ENCODE measurements at places on chromosomes 2 and 18.

DNA sequence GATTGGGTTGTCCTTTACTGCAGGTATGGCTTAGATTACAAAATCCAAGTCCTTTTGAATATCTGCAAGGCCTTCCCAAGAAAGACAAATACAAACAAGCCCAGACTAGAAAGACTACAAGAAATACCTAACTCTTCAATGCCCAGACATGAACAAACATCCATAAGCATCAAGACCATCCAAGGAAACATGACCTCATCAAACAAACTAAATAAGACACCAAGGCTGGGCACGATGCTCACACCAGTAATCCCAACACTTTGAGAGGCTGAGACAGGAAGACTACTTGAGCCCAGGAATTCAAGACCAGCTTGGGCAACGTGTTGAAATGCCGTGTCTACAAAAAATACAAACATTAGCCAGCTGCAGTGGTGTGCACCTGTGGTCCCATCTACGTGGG is 31.7 kb downstream of the MAP4K3 start:
- no peak for DNase-seq

- DNase-seq = no peak
These were observed 5.4 kb upstream of the CERKL start for GRCh38 chr2:181662287-181662686.

- DNase-seq = no peak
These were observed 72.8 kb downstream of the TNS1 start for GRCh38 chr2:217929757-217930707.

DNA sequence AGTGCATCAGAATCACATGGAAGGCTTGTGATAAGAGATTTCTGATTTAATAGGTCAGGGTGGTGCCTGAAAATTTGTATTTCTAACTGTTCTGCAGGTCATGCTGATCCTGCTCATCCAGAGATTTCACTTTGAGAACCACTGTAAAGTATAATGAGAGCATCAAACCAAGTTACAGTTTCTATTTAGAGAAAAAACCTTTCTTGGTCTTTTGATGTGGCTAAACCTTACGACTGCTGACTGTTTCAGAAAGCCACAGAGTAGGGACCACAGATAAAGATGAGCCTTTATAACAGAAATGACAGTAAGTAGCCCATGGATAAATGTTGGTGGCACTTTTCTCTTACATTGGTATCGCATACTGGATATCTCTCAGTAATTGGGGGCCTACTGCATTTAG is 109.4 kb upstream of the FANCL start:
- DNase-seq = no peak

DNA sequence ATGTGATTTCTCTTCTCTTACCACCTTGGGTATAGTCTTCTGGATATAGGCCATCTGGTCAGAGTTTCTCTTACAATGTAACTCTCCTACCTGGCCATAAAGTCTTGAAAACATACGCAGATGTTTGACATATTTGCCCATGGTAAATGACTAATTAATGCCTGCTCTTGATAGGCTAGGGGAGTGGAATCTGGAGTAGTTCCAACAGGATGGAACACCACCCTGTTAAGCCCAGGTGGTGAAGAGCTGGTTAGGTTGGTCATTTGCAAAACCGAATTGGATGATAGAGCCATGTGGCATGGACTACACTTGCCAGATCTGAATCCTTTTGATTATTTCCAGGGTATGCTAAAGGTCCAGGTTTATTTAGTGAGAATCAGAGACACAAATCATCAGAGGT is 36.5 kb downstream of the HADHB start:
- no peak for DNase-seq

DNA sequence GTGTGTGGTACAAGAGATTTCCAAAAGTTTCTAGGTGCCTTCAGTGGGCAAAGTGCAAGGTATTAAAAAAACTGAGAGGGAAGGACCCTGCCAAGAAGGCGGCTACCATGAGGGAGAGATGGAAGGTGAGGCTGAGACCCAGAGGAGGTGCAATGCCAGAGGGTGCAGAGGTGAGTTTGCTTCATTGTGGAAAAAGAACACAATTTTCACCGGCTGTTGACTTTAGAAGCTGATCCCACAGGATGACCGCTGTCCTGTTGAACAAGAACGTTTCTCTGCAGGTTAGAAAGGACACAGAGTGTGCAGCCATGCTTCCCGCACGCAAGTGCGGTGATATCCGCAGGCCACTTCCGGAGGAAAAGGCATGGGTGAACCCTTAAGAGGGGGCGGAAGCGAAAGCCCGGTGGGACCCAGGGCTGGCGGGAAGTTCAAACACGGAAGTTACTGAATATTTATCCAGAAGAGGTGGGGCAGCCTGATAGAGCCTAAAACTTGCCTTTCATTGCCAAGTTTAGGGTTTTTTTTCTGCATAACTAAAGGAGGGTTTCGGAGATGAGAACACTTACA is 16.6 kb downstream of the SP110 start:
- DNase-seq = no peak

- no peak for DNase-seq
These were observed 341.1 kb downstream of the BCL11A start for GRCh38 chr2:60212181-60212945.

GRCh38 chr2:212709280-212709679 is 170.7 kb upstream of the ERBB4 start:
- DNase-seq = no peak

GRCh38 chr2:49177194-49177593 is 22.9 kb upstream of the FSHR start:
- DNase-seq = no peak

- DNase-seq = no peak
These were observed 2.1 kb downstream of the TMEM247 start for GRCh38 chr2:46481198-46482193.

- DNase-seq = no peak
These were observed 232.4 kb downstream of the SEPTIN10 start for GRCh38 chr2:109381327-109381820.

DNA sequence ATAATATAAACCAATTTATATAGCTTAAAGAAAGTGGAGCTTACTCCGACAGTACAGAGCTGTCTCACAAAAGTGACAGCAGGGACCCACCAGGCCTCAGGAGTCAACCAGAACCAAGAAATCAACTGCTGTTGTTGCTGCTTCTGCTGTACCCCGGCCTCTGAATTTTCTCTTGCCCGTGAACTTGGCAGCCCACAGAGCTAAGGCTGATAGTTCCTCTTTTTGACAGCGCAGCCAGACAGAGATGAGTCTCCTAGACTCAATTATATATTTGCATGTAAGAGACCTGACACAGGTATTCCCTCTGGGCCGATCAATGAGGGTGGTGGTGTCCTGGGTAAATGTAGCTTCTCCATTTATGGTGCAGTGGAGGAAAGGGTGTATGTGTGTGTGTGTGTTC is 109.4 kb downstream of the KCTD1 start:
- DNase-seq = no peak

DNA sequence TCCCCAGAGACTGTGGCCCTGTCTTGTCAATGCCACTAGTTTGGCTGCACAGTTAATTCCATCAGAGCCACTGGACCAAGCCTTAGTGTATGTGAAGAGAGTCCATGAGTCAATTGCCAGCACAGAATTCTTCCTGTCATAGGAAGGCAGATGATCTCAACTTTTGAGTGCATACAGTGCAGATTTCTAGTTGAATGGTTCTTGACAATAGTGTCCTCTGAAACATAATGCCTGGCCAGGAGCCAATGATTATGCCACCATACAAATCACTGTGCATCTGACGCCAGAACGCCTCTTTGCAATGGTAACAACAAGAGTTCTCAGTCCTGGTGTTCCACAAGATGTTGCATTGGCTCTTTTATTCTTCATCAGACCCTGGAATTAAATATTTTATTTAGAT is 7.1 kb downstream of the NEUROD1 start:
- DNase-seq = no peak

DNA sequence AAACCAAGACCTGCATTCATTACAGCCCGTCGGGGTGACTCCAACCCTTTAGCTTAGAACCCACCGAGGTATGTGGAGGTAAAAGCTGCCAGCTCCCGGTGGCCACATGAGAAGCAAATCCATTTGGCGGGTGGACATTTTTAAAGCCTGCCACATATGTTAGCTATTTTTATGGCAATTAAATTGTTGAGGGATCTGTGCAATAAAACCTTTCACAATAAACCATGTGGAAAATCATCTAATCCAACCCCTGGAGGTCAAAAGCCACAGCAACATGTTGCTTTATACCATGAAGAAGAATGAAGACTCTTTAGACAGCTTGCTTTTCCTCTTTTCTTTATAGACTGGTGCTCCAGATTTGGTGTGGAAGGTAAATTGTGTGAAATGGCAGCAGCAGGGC is 176.3 kb downstream of the AGPS start:
- DNase-seq = no peak

DNA sequence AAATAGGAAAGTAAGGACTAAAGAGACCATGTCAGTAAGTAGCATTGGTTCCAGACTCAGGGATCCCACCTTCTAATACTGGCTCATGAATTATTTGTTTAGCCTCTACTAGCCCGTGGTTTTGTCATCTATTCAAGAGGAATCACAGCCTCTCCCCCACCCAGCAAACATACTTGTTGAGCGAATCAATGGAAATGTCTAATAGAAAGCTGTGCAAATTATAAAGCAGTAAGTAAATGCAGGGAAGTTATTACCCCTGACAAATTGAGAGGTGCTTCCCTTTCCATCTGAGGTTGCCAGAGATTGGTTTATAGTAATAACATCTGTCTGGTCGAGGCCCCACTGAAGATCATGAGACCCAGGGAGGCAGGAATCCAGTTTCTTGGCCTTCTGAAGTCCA is 219.3 kb upstream of the OSR1 start:
- no peak for DNase-seq

- no peak for DNase-seq
These were observed 44.3 kb downstream of the ZNF236 start for GRCh38 chr18:76866666-76867065.

GRCh38 chr2:40480596-40480995 is 28.7 kb upstream of the SLC8A1 start:
- DNase-seq = no peak

DNA sequence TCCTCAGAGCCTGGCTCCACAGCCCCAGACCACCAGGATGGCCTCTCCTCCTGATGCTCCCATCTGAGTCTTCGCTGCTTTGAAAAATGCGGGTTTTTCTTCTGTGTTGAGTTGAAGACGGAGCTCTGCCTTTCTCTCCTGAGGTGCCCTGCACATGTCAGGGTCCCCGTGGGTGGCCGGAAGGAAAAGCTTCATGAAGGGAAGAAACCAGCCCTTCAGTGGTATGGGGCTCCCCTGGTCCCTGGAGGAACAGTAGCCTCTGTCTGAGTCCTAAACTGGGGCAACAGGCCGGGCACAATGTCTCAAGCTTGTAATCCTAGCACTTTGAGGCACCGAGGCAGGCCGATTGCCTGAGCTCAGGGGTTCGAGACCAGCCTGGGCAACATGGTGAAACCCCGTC is 54.7 kb upstream of the CAB39 start:
- no peak for DNase-seq
